ENCODE measurements at places on chromosomes 1 and 21. TPM values are rescaled to one million over a fixed set of nuclear protein-coding genes. Genes with fewer than 3 reads are reported as not detected.

Gene ESPN
- 0.56 TPM for total RNA-seq

Gene RGS13
- total RNA-seq, result 0.30 TPM

Gene AGO3
- total RNA-seq, result 12.7 TPM

Gene DPYD
- 10.3 TPM for total RNA-seq

Gene SPTA1
- not detected for total RNA-seq

Gene XKR8
- 4.1 TPM for total RNA-seq
